ENCODE measurements at places on chromosomes 13 and 19. TPM values are rescaled to one million over a fixed set of nuclear protein-coding genes. Genes with fewer than 3 reads are reported as not detected.

GRCh38 chr13:94595001-94595949 lies 677 bp downstream of the TGDS start:
- DNase-seq = no peak
- H3K27me3 ChIP-seq = no peaks in the 10 kb centered on the region
- H3K4me3 ChIP-seq = peak overlapping the region; percentile 99
- peak overlapping the region; percentile 88 for H3K27ac ChIP-seq
- H3K4me1 ChIP-seq = peaks cover 19% of the 10 kb centered on the region
- peaks cover 30% of the 10 kb centered on the region for H3K36me3 ChIP-seq

DNA sequence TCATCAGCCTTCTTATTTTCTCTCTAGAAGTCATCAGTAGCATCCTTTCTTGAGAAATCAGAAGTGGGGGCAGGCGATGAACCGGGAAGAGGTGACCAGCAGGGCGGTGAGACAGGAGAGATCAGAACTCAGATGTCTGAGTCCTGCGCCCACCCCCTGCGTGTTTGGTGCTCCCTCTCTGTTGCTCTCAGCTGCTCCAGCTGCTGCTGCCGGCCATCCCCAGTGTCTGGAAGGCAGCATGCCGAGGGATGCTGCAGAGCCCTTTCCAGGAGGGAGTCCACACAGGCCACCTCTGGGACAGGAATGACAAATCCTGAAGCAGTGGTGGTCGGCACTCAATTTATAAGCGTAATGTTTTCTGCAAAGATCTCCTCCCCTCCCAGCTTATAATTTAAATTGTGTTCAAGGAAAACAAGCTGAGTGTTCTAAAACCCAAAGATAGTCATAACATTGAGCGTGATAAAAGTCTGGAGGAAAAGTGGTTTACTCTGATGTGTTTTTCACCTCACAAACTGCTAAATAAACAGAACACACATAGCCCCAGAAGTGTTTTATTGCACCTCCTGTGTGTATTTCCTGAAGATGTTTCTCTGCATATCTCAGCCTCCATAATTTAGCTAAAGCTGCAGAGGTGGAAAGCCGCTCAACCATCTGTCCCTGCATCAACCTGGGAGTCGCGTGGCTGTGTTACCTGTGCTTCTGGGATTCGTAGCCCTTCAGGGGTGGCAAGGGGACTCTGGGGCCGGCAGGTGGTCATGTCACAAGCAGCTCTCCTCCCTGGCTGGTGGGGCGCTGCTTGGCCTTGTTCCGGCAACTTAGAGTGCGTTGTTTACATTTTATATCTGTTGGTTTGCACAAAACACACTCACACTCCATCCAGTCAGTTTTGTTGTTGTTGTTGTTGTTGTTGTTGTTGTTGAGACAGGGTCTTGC lies 191.2 kb downstream of the USP12 start:
- H3K27me3 ChIP-seq = no peaks in the 10 kb centered on the region
- H3K27ac ChIP-seq = no peak overlapping the region
- peaks cover 12% of the 10 kb centered on the region for H3K4me1 ChIP-seq
- H3K36me3 ChIP-seq = no peaks in the 10 kb centered on the region
- H3K4me3 ChIP-seq = no peak overlapping the region
- DNase-seq = no peak

DNA sequence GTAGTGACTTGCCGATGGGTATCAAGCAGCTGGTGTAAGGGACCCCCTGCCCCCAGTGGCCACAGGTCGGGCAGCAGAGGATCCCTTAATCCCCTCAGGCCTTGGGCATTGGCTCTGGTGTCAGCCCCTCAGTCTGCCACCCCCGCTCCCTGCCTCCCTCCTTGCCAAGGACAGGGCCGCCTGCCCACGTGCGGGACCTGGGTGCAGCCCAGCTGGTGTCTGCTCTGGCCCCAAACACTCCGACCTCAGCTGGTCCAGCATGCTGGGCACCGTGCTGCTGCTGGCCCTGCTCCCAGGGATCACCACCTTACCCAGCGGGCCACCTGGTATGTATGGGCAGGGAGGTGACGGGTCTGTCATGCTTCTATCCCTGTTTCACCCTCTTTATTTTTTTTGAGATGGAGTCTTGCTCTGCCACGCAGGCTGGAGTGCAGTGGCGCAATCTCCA lies at the start of gene TGFBR3L:
TSS of gene TGFBR3L (plus strand) at position 233 of the 448 bp plus-strand sequence.
- no peak within 1 kb of the TSS for H3K4me3 ChIP-seq
- H3K4me1 ChIP-seq = peaks cover 21% of the 10 kb centered on the region
- H3K27me3 ChIP-seq = peaks cover 28% of the 10 kb centered on the region
- peak; percentile 63 for DNase-seq
- peaks cover 35% of the 10 kb centered on the region for H3K36me3 ChIP-seq

The HSD17B14 gene
- 23.5 TPM for total RNA-seq

The SLC7A9 gene
- 0.46 TPM for total RNA-seq

The KRTDAP gene
- total RNA-seq = not detected

The OLFM2 gene
- total RNA-seq = 14.6 TPM

The NOSIP gene
- 48.7 TPM for total RNA-seq
